ENCODE measurements at places on chromosomes 7 and 10.

DNA sequence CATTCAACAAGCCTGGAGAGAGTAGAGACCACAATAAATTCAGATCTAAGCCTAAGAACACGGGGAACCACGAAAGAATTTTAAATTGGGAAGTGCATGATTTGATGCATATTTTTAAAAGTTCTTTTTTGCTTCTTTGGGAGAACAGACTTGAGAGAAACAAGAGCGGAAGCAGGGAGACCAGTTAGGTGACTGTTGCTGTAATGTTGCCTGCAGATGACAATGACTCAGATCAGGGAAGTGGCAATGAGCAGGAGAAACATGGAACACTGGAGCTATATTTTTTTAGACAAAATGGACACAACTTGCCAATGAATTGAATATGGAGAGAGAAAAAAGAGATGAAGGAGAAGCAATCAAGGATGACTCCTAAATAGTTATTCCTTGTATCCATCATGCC, 125.1 kb downstream of the RAPGEF5 start:
- DNase-seq: no peak

GRCh38 chr10:74869635-74870034, 43.2 kb downstream of the KAT6B start:
- no peak for DNase-seq

DNA sequence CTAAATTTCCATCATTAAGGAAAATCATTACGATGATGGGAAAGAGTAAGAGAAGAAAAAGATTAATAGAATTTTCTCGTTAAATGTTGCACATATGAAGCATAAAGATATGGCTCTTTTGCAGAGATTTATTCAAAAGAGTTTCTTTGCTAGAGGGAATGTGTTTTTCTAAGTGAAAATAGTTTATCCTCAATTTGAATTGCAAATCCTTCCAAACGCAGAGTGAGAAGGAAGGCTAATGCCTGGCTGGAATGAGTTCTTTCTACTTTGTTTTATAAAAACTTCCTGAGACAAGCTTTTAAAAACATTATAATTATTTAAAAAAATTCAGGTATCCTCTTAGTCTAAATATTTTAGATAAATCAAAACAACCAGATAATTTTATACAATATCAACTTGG, 14.2 kb downstream of the CYP26A1 start:
- DNase-seq: no peak

DNA sequence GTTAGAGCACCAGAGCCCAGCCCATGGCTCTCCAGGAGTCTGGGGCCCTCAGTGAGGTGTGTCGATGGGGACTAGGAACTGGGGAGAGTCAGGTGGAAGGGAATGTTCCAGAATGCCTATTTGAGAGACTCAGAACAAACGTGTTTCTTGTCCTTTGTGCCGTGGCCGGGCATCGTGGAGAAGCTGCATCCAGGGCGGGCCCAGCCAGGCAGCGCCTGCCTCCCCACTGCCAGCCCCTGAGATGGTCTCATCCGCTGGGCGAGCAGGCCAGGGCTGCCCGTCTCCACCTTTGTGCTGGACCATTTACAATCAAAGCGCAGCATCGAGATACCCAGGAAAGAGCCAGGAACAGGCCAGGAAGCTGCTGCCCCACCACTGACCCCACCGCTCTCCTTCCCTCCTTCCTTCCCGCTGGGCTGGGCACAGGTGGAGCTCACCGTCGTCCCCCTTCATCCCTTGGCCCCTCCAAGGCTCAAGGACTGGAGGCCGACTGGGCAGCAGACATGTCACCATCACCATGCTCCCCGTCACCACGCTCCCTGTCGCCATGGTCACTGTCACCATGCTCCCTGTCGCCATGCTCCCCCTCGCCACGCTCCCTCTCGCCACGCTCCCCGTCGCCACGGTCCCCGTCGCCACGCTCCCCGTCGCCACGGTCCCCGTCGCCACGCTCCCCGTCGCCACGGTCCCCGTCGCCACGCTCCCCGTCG, 71.1 kb upstream of the ADGRA1 start:
- no peak for DNase-seq

DNA sequence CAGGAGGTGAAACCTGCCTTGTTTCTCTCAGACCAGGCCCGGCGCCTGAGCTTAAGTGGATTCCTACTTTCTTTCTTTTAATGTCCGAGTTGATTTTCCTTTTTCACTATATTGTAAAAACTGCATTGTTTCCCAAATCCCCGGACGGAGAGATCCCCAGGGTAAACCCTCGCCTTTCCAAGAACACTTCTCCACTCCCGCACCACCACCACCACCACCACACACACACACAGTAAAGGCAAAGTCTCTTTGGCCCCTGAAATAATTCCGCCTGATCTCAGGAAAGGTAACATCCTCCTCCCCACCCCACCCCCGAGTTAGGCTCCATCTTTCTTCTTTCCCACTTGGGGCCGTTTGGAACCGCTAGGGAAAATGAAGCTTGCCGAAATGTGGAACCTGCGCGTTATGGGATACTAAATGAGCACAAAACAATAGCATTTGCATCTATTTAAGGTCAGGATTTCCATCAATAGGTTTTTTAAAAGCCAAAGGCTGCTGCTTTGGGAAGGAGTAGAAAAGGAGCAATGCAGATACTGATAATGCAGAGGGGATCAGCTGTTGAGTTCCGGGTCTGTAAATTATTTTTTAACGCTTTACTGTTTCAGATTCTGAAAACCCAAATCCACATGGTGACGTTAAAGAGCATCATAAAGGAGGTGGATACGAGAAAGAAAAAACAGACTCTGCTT, 2.5 kb downstream of the HPSE2 start:
- DNase-seq: no peak

- no peak for DNase-seq
These were observed 128.8 kb downstream of the LCOR start for GRCh38 chr10:96960872-96961271.

- DNase-seq: no peak
These were observed 20.0 kb downstream of the CUBN start for GRCh38 chr10:17109475-17110207.

GRCh38 chr7:132430861-132431822, 145.1 kb downstream of the PLXNA4 start:
- peak; percentile 78 for DNase-seq

GRCh38 chr7:122887848-122888247, 1.6 kb upstream of the CADPS2 start:
- DNase-seq: no peak

DNA sequence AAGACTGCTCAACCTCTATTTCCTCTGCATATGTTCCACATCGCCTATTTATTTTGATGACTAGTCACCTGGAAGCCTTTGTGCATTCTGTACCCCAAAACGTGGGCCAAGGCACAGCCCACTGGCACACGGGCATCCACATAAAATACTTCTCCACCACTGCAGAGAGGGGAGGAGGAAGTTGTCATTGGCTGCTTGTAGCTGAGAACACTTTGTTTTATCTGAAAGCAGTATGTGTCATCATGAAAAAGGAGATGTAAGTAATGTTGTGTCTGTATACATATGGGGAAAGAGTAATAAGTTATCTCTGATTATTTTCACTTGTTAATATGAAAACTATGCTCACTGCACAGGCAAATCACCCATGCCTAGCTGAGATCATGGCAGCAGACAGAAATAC, 48.2 kb upstream of the AMPH start:
- no peak for DNase-seq

- peak; percentile 11 for DNase-seq
These were observed 881 bp downstream of the C10orf67 start for GRCh38 chr10:23343591-23344240.

DNA sequence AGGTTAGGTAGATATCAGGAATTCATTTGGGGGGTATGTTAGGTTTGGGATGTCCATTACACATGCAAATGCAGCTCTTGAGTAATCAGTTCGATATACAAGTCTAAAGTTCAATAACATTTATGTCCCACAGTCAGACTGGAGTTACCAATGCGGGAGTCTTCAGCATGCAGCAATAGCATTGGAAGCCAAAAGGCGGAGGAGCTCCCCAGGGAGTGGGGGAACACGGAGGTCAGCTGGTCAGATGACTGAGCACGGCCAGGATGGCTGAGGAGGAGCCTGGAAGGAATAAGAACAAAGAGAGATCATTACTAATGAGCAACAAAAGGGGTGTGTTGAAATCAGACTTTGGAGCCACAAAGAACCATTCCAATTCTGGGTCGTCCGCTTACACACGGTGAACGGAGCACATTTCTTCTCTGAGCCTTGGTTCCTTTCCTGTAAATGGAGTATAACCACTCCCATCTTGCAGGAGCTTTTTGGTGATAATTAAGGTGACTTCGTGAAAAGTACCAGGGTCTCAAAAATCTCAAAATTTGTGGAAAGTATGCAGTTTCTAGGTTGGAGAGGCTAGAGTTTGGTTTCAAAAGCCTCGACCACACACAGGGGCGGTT, 478 bp upstream of the ZNF22 start:
- no peak for DNase-seq

- DNase-seq: peak; percentile 86
These were observed 297.1 kb upstream of the NFE2L3 start for GRCh38 chr7:25854608-25855497.

- no peak for DNase-seq
These were observed 70.9 kb upstream of the CTBP2 start for GRCh38 chr10:125231116-125231812.

DNA sequence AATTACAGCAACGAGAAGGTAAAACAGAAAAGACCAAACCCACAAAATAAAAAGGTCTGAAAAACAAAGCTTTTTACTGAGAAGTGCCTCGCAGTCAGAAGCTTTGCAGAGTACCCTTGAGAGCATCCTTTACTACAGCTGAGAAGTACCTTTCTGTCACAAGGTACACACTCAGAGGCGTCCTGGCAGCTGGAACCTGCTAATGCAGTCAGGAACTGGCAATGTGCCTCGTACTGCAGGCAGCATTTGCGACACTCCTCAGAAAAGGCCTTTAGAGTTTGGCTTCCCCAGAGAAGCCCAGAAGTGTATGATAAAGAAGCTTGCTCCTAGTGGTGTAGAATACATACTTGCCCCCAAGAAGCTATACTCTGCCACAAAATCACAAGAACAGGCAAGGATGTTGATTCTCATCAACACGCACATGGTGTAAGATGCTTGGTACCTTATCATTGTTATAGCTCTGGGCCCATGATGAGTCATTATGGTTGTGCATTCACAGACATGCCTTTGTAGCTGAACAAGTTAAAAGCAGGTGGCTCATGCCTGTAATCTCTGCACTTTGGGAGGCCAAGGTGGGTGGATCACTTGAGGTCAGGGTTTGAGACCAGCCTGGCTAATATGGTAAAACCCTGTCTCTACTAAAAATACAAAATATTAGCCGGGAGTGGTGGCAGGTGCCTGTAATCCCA, 2.0 kb upstream of the GTPBP4 start:
- no peak for DNase-seq

DNA sequence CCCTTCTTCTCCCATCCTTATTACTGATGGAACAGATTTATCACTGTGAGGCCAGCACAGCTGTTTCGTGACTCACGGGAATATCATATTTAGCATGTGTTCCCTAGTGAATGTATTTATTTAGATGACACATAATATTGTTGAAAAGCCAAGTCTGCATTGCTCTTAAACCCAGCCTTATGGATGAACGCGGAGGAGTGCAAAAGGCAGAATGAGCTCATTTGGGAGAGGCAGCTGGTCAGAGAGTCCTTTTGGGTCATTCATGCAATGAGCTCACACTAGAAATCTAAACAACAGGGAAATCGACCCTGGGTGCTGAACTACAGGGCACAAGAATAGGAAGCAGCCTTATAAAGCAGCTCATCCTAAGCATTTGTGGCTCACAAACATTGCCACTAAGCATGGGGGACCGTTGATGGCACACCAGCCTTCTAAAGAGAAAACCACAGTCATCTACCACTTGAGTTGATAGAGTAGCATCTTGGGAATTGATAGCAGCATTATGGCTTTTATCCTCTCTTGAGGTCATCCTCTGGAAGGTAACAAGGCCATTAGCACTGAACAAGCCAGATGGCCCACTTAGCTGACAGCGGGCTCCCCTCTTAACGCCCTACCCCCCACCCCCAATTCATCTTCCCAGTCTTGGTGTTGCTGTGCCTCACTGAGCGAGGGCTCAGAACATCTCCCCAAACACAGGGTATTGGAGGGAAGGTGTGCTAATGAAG, 32.9 kb upstream of the SDK1 start:
- DNase-seq: no peak

DNA sequence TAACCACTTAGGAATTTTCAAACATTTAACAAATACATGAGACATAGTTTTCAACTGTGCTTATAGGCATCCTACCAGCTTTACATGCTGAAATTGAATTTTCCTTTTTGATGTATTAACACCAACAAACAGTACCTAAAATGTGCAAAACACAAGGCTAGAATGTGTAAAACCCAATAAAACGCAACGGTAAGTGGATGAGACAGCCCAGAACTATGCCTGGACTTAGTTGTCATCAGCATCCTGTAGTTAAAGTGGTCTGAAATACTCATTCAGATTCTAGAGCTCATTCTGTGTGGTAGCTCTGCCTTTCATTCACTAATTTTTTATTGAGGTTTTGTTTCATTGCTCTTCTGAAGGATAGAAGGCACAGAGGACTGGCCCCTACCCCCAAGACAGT, 137.1 kb downstream of the BMPER start:
- DNase-seq: no peak

DNA sequence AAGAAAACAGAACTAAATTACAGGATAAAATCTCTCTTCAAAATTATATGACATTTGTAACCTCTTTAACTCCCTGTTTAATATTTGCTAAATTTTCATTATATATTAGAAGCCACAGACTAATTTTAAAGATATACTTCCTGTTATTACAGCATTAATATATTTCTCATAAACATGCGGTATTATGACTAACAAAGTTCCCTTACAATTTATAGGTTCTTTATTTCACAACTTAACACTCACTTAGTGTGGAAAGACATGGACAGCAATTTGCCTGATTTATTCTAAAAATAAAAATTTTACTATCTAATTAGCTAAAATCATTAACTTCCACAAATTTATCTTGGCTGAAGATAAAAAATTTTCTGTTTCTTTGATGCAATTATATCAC, 29.0 kb downstream of the CTNNA3 start:
- DNase-seq: no peak

DNA sequence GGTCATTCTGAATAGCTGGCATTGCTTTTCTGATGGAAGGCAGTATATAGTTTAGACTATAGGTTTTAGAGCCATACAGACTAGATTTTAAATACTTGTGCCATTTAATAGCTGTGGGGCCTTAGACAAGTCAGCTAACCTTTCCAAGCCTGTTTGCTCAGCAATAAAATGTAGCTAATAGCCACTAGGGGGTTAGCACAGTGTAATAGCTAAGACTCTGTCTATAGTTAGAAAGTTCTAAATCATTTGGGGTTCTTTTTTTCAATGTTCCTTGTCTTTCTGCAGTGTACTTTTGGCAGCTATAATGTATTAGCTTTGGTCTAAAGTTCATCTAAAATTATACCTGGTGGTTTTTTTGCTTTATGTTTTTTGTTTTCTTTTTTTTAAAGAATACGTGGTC, 7.5 kb upstream of the KIFBP start:
- no peak for DNase-seq

DNA sequence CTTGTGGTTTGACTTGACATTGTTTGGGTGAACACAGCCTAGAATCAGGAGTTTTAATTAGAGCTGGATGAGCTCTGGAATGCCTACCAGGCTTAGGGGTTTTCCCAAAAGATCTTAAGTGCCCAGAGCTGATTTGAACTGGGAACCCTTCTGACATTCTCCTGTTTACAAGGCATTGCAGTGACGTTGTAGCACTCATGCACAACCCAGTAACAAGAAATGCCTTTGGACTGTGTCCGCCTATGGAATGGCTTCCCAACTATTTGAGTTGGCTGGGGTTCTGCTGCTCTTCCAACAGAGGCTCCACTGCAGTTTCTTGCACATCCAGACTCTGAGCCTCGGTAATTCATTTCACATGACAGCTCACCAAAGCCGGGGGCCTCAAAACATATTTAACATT, 76.7 kb upstream of the MKX start:
- no peak for DNase-seq

GRCh38 chr7:39310699-39311098, 255.5 kb upstream of the YAE1 start:
- no peak for DNase-seq
